Hindlimb muscle (tissue), 1 donor: ENCODE measurements at places on chromosomes 1 and 21. TPM values are rescaled to one million over a fixed set of nuclear protein-coding genes. Genes with fewer than 3 reads are reported as not detected.

Gene FCRL1
- polyA plus RNA-seq: 0.09 TPM

Gene RXRG
- 51.3 TPM for polyA plus RNA-seq

Gene IL20
- polyA plus RNA-seq: not detected

Gene HSD3B2
- polyA plus RNA-seq: not detected

Gene KRTAP24-1
- not detected for polyA plus RNA-seq

Gene CHRNB2
- polyA plus RNA-seq: 0.26 TPM

Gene WNT4
- polyA plus RNA-seq: 10.3 TPM

Gene VANGL1
- polyA plus RNA-seq: 8.0 TPM

Gene NPL
- polyA plus RNA-seq: 10.4 TPM

Gene AIM2
- 0.40 TPM for polyA plus RNA-seq

Gene SLC5A3
- polyA plus RNA-seq: 4.4 TPM

Gene ZBTB8OS
- 23.2 TPM for polyA plus RNA-seq

Gene DNTTIP2
- polyA plus RNA-seq: 40.0 TPM

Gene SLC25A34
- polyA plus RNA-seq: 7.2 TPM

Gene BRDT
- polyA plus RNA-seq: 0.37 TPM

Gene DNAI4
- 2.0 TPM for polyA plus RNA-seq

Gene HSD3B1
- not detected for polyA plus RNA-seq

Gene REN
- not detected for polyA plus RNA-seq
